ENCODE measurements at places on chromosomes 2 and 18.

GRCh38 chr2:38446418-38446817 lies 69.3 kb upstream of the ATL2 start:
- DNase-seq, result no peak

DNA sequence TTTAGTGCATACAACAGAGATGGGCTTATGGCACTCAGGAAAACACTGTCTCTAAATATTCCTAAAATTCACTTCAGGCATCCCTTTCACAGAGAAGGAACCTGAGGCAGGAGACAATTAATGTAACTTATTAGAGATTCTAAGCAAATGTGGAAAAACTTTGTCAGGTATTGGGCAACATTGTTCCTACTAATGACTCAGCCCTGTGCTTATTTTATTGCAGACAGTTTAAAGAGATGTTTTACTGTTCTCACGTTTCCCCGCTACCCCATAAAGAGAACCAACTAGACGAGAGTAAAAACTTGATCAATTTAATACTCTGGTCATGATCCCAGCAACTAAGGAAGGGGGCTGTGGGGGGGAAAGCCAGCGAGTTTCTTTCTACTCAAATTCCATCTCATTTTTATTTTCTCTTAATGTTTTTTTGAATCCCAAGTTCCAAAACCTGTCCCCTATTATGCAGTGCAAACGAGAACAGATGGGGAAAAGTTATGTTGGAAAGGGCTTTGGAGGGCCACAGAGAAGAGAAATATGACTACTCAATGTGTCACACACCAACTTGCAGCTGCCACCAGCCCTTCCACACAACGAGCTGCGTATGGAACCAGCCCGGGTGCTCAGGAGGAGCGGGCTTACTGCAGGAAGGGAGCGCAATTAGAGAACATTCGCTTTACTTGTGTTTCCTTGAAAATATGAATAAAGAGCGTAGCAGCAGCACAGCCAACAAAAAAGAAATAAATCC lies 18.7 kb upstream of the ACVR1 start:
- DNase-seq, result peak; percentile 48

DNA sequence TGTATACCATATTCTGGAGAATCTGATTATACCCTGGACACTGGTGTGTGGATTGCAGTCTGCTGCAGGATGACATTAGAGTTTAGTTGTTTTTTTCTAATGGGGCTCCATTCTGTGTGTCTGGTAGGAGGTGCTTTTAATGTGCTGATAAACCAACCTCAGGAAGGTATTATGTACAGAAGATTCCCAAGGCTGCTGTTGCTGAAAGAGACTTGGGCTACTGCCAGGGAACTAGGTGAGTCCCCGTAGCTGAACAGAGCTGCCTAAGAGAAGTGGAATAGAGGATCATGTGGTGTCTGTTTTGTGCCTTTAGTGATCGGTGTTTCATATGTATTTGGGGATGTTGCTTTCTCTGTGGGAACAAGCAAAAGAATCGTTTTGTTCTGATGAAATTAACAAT lies 16.5 kb downstream of the SPATA3 start:
- DNase-seq, result no peak

- DNase-seq, result no peak
These were observed 48.5 kb downstream of the SERPINB7 start for GRCh38 chr18:63823516-63824219.
